NCI-H1105 treated with DMSO at 0.1 percent for 48 hours (cell line): ENCODE measurements at places on chromosomes 3 and 15.

DNA sequence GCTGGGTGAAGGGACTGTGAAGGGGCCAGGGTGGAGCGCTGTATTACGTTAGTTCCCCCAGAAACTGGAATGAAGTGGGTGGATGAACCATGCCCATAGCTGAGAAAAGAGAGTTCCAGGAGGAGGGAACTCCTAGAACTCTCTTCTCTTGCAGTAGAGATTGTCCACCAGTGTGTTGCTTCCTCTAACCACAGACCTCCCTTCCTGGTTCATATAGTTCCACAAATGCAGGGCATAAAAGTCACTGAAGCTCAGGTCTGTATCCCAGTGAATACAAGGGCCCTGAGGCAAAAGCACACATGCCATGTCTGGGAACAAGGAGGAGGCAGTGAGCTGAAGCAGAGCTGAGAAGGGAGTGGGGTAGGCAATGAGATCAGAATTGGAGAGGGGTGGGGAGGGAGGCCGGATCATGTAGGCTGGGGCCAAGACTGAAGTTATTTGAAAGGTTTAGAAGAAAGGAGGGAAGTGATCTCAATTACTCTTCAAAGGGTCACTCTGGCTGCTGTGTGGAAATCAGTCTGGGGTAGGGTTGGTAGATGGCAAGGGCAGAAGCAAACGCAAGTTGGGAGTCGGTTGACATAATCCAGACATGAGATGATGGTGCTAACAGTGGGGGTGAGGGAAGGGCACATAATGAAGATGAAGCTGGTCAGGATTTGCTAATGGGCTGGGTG is 6.5 kb downstream of the A4GNT start:
- no peak for DNase-seq

GRCh38 chr15:39736412-39737195 is 46.0 kb downstream of the FSIP1 start:
- DNase-seq: no peak

DNA sequence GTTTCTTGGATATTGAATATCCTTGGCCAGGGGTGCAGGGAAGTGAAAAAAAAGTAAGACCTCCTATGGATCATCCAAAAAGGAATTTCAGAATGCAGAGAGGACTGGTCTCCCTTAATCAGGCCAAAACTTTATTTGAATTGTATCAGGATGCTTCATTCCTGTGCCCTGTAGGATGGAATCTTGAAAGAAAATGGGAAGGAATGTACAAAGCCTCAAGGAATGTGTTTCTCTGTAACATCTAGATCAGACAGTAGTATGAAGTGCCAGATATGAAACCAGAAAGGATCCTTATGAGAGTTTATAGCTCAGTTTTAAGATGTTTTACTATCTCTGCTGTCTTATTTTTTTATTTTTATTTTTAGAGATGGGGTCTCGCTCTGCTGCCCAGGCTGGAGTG is 6.5 kb upstream of the GSK3B start:
- DNase-seq: no peak

- no peak for DNase-seq
These were observed 1.7 kb downstream of the PLCD1 start for GRCh38 chr3:38027466-38028465.

DNA sequence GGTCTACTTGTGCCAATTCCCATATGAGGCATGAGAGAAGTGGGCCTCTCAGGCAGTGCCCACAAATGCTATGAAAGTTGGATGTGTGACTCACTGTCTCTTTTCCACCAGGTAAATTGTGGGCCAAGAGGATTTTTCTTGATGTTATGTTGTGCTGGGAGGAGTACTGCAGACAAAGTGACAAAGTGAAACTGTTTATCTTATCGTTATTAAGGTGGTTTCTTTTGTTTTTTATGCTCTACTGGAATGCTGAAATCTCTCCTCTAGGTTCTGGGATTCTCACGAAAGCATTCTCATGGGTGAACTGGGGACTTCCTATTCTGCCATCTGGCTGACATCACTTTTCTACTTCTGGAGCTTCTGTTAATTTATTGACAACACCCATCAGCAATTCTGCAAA is 919.6 kb upstream of the EPHA6 start:
- DNase-seq: no peak

- DNase-seq: no peak
These were observed 104.9 kb upstream of the MANF start for GRCh38 chr3:51280176-51280575.

DNA sequence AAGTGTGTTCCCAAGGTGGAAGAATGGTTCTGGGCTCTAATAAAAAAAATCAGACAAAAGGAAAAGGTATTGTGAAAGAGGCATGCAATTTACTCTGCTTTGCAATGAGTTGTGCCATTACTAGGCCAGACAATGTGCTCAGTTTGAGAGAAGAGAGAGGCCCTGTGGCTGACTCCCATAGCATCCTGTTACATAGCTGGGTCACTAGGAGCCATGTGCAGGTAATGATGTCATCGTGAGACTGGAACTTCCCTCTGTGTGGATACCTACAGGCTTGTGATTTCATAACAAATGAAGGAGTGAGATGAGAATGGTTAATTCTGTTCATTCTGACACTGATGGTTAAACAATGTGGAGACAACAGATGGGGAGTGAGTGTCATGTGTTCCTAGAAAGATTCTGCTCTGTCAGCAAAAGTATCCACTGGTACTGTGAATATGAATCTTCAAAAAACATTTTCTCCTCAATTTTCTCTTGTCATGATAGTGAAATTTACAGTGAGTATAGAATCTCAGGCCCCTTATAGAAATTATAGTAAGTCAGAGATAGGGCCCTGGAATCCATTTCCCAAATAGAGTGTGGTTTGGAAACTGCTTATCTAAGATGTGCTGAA is 648.7 kb upstream of the DPPA4 start:
- DNase-seq: no peak

- no peak for DNase-seq
These were observed 52.8 kb downstream of the RHCG start for GRCh38 chr15:89443581-89443980.

DNA sequence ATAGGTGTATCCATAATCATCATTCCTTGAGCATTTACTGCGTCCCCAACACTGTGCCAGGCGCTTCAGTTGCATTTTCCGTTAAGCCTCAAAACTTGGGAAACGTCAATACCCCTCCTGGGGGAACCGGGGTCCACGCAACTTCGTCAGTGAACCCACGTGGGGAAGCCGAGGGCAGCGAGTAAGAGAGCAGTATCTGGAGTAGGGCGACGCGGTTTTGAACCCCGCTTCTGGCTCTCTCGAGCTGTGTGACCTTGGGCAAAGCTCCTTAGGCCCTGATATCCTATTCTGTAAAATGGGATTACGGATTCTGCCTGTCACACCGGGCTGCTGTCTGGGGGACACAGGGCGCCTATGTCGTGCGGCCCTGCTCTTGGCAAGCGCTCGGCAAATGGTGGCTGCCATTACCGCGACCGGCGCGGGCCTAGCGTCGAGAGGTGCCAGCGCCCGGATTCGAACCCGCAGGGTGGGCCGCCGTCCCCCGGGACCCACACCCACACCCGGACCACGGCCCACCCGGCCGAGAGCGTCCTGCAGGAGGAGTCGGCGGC is 590 bp downstream of the POLG start:
- DNase-seq: no peak

DNA sequence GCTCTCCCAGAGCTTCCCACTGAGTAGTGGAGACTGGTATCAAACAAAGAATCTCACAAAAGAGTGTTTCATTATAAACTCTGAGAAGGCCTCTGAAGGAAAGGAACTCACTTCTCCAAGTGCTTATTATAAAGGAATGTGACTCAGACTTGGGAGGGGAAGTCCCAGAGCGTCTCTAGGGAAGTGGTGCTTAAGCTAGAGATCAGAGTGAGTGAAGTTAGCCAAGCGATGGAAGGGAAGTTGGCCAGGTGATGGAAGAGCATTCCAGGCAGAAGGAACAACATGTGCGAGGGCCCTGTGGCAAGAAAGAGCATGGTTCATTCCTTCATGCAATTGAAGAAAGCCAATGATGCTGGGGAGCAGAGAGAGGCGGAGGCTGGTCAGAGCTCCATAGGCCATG is 2.3 kb downstream of the XYLB start:
- DNase-seq: no peak

GRCh38 chr3:64207289-64208080 is 17.8 kb downstream of the PRICKLE2 start:
- no peak for DNase-seq

DNA sequence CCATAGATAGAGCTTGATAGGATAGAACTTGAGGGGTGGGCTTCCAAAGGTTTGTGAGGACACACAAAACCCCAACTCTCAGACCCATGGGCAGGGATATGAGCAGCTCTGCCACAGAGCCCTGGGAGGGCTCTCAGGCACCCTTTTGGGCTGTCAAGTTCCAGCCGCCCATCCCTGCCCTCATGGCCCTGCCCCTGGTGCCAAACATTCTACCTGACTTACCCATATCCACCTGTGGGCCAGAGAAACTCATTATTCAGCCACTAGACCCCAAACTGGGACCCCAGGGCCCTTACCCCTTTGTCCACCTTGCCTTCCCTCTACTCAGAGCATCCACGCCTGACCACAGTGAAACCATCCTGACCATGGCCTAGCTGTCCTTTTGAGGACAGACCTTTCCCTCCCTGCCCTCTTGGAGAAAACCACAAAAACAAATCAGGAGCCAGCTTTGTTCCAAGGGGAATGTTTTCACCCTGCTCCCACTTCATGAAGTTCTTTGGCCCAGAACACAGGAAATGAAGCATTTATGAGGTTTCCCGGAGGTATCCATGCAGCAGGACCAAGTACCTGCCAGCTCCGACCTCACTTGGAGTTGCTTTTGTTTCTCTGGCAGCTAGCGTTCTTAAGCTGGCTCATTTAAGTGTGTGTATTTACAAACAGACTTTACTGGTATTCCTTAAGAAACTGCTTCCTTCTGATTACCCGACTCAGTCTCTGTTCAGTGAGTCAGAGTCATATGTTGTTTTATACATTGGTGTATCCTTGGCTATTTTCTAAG is 34.2 kb upstream of the GALNT15 start:
- no peak for DNase-seq

GRCh38 chr15:45187894-45188830 is at the start of gene SHF:
TSS of gene SHF (minus strand) at chr15:45187966. CDS start at chr15:45187951, 15 bp downstream.
- peak; percentile 65 for DNase-seq

DNA sequence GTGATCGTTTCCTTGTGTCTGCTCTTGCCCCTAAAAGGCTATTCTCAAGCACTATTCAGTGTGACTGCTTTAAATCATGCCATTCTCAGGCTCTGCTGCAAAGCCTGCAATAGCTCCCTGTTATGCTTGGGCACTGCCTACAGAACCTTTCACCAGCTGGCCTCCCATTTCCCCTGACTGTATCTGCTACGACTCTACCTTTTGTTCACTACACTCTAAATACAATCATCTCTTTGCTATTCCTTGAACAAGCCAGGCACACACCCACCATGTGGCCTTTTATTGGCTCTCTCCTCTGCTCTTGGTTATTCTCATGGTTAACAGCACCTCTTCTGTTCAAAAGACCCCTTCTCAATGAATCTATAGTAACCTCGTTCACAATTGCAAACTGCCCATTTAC is 29.6 kb upstream of the FNDC3B start:
- no peak for DNase-seq

GRCh38 chr15:100941536-100941935 is 22.4 kb downstream of the LRRK1 start:
- DNase-seq: no peak
